Large intestine (tissue), 12 donors: ENCODE measurements at places on chromosomes 3 and 15. TPM values are rescaled to one million over a fixed set of nuclear protein-coding genes. Genes with fewer than 3 reads are reported as not detected.

DNA sequence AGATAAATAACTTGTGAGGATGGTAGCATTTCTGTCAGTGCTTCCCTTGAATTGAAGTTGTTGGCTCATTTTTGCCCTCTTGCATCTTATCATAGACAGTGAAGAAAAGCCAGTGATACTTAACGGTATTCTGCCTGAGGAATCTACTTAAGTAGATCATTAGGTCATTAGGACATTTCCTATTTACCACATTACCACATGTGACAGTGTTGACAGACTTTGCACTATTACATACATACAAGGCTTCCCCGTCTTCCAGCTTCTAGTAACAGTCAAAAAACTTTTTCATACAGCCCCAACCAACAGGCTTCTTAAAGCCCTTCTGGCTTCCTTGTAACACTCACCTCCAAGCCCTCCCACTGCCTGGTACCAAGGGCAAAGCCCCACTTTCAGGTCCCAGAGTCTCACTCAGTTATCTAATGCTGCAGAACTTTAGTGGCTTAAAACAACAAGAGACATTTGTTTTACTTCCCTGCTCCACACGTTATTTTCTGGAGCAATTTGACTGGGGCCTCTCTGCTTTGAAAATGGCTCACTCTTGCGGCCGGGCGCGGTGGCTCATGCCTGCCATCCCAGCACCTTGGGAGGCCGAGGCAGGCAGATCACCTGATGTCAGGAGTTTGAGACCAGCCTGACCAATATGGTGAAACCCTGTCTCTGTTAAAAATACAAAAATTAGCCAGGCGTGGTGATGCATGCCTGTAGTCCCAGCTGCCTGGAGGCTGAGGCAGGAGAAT, 40.0 kb downstream of the ASB7 start:
- DNase-seq = no peak

- peak; percentile 44 for DNase-seq
Observed at GRCh38 chr3:146221276-146221675, 29.6 kb downstream of the PLSCR4 start.

- no peak for DNase-seq
Observed at GRCh38 chr3:151724576-151725562, 8.9 kb upstream of the AADACL2 start.

DNA sequence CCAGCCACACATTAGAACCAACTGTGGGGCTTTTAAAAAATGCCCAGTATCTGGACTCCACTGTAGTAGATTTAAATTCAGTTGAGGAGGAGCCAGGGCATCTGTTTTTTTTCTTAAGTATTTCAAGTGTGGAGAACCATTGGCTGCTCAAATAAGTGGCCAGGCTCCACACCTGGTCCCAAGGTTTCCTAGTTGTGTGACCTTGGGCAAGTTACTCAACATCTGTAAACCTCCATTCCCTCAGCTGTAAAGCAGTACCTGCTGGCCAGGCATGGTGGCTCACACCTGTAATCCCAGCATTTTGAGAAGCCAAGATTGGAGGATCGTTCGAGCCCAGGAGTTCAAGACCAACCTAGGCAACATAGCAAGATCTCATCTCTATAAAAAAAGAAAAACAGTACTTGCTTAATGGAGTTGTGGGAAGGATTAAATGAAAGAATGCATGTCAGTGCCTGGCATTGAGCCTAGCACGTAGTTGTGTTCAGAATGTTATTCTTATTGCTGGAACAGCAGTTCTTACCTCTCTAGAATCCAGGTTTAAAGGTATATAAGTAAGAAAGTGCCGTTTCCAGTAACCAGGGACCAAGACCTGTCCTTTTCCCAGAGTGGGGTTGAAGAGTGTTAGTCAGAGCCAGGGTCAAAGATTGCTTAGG, 2.0 kb downstream of the PPP1R14D start:
- no peak for DNase-seq

- no peak for DNase-seq
Observed at GRCh38 chr15:29345549-29346525, 76.2 kb upstream of the NSMCE3 start.

GRCh38 chr3:13704174-13704573, 155.2 kb downstream of the FBLN2 start:
- no peak for DNase-seq

The IL17RC gene
- 36.3 TPM for polyA plus RNA-seq

- no peak for DNase-seq
Observed at GRCh38 chr3:43328653-43329052, 42.3 kb downstream of the SNRK start.

DNA sequence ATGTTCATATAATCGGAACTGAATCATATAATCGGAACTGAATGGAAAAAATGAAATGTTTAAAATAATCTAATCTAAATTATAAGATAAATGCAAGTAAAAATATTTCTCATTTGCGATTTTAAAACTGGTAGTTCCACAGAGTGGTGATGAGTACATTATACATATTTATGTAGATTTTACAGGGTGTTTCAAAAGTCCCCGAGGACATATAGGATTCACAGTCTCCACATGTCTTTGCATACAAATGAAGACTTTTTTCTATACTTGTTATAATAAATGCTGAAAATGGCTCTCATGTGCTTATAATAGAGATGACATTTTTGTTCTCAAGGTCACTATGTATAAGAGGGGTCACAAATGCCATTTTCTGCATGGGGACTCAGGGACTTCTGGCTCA, 139.5 kb downstream of the PEX5L start:
- DNase-seq = no peak

DNA sequence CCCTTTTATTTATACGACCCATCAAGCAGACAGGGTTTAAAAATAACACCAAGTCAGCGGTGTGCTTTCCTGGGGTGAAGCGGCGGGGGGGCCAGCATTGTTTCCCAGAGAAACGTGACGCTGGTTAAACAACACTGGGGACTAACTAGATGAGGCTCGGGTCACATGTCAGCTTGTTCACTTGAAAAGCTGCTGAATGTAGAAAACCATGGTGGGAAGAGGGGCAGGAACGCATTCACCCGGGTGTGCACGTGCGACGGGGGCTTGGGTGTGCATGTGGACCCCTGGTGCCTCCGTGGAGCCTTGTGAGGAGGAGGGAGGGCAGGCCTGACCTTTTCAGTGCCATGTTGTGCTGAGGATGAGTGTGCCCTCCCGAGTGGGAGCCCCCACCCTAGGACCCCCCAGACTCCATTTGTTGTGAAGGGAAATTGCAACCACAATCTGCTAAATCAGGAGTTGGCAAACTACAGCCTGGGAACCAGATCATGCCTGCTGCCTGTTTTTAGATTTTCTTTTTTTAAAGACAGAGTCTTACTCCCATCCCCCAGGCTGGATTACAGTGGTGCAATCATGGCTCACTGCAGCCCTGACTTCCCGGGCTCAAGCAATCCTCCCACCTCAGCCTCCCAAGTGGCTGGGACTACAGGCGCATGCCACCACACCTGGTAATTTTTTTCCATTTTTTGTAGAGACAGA, 70.4 kb upstream of the CMTM7 start:
- no peak for DNase-seq

The RARRES1 gene
- polyA plus RNA-seq = 111 TPM

The KCNH8 gene
- polyA plus RNA-seq = 2.2 TPM

The TMEM45A gene
- polyA plus RNA-seq = 10.6 TPM

- no peak for DNase-seq
Observed at GRCh38 chr15:88695101-88695500, 56.3 kb downstream of the ISG20 start.

The PLSCR4 gene
- polyA plus RNA-seq = 38.8 TPM
